Tibial artery (tissue), 4 donors: ENCODE measurements at places on chromosomes 5 and 9.

DNA sequence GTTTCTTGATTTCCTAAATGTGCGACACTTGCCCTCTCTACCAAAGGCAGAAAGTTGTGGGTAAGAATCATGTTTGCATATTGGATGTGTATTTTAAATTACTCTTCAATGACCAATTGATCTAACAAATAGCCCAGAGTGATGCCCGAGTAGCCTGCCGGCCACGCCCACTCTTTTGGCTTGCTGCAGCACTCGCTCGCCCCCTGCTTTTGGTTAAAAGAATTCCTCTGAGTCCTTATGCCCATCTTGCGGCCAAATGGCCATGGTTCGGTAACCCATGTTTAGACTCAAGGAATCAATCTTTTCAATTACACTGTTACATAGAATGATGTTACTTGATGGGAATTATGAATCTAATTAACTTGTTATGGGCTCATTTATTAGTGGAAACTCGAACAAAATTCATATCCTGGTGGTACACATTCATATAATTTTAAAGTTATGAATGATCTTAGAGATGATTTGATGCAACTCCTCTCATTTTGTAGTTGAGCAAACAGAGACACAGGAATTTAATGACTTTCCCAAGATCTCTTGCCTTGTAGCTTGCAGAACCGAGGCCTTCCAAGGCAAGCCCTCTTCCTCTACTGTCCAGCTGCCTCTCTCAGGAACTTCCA is 36.5 kb downstream of the PPIC start:
- no peak for DNase-seq

- no peak for DNase-seq
Observed at GRCh38 chr5:10546186-10546585, 17.7 kb upstream of the ANKRD33B start.

GRCh38 chr5:96942078-96942477 is 6.2 kb downstream of the LNPEP start:
- no peak for DNase-seq

- DNase-seq: no peak
Observed at GRCh38 chr5:535846-536698, 11.8 kb upstream of the SLC9A3 start.

- DNase-seq: peak; percentile 81
Observed at GRCh38 chr9:88732128-88732527, 197.2 kb downstream of the NXNL2 start.

DNA sequence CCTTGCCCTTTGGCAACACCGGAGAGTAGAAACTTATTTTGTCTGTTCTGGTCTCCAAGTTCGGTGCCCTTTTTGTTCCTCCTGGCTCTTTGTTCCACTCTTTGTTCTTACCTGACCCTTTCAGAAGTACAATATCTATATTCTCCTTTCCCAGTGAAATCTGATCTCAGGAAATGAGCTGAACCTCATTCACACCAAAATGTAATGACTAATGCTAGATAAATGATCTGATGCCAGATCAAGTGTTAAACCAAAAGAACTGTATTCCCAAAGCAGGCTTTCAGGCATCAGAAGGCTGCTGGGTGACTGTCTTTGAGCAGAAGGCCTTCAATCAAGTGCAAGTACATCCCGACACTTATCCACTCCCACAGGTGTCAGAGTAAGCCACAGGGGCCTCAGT is 156.4 kb downstream of the SPOCK1 start:
- DNase-seq: no peak

DNA sequence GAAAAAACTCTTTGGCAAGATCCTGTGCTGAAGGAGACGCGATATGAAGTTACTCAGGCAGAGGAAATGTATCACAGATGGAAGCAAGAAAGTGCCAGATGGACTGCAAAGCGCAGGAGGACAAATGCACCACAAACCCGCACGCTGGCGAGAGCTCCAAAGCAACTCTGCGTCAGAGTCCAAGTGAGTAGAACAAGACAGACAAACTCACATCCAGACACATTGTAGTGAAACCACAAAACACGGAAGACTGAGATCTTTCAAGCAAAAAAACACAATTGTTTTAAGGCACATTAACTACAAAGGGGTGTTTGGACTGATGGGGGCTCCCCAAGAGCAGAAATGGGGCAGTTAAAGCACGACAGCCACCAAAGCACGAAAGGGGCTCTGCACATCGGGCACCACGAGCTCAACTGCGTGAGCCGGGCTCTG is 39.2 kb upstream of the NKD2 start:
- no peak for DNase-seq

DNA sequence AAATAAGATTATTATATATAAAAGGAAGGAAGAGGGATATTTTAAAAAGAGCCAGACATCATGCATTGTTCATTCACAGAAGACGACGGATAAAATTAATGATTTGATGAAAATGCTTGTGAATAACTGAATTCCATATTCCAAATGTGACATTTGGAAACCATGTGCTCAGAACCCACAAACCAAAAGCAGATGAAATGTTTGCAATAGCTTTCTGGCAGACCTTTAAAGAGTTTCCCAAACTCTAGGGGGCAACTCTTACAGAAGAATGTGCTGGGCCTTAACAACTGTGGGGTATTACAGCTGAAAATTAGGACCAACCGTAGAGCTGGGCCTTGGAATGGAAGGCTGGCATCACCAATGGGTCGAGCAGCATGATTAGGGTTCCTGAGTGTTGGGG is 471.0 kb downstream of the EFNA5 start:
- DNase-seq: no peak

GRCh38 chr5:128770907-128771306 is 194.4 kb upstream of the SLC27A6 start:
- no peak for DNase-seq

- DNase-seq: no peak
Observed at GRCh38 chr5:89723907-89724306, 685.6 kb downstream of the CETN3 start.

DNA sequence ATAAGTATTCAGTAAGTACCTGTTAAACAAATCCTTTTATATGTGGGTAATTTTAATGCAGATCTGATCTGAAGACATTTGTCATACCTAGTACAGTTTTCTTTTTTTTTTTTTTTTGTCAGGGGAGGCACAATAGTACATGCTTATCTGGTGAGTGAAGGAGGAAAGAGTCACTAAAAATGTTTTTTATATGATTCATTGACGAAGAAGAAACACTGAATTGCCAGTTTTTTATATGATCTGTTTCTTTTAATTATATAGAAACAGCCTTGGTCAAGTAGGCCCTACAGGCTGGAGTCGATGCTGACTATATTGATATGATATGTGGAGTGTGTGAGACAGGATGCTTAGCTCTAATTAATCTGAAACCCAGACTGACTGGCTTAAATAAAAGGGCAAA is 315.2 kb downstream of the PSAT1 start:
- DNase-seq: no peak

GRCh38 chr5:139368613-139369012 is 14.5 kb downstream of the SLC23A1 start:
- DNase-seq: no peak

- no peak for DNase-seq
Observed at GRCh38 chr9:72704688-72705375, 183.4 kb downstream of the TMC1 start.
